ENCODE measurements at places on chromosomes 3 and 15. TPM values are rescaled to one million over a fixed set of nuclear protein-coding genes. Genes with fewer than 3 reads are reported as not detected.

The SIDT1 gene
- polyA plus RNA-seq = 2.8 TPM

- no peak for DNase-seq
These were observed 13.4 kb upstream of the LEKR1 start for GRCh38 chr3:156812521-156813335.

DNA sequence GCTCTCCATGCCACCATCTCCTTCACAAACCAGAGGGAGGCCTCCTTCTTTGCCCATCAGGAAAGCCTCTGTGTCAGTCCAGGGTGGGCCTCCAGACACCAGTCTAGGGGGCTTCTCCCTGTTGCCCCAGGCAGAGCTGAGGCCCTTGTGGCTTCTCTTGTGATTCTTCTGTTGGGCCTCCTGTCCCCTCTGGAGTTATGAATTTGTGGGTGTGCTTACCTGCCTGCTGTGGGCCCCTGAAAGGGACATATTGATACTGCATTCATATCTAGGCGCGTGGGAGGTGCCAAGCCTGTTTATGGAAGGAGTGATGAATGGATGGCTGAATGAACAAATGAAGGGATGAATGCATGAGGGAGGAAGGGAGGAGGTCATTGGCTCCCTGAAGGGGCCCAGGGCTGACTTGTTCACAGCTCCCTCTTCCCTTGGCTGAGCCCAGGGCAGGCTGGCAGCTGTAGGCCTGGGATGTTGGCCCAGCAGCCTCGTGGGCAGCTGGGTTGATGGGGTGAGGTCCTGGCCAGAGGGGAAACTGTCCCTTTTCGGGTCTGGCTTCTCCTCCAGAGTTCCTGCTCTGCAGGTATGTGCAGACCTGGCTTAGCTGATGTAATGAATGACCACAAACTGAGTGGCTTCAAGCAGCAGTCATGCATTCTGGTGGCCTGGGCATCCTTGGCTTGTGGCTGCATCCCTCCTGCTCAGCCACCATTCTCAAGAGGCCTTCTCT lies 195.4 kb downstream of the GOLGA6L6 start:
- DNase-seq = no peak

- no peak for DNase-seq
These were observed 14.5 kb downstream of the EXOG start for GRCh38 chr3:38510631-38511030.

DNA sequence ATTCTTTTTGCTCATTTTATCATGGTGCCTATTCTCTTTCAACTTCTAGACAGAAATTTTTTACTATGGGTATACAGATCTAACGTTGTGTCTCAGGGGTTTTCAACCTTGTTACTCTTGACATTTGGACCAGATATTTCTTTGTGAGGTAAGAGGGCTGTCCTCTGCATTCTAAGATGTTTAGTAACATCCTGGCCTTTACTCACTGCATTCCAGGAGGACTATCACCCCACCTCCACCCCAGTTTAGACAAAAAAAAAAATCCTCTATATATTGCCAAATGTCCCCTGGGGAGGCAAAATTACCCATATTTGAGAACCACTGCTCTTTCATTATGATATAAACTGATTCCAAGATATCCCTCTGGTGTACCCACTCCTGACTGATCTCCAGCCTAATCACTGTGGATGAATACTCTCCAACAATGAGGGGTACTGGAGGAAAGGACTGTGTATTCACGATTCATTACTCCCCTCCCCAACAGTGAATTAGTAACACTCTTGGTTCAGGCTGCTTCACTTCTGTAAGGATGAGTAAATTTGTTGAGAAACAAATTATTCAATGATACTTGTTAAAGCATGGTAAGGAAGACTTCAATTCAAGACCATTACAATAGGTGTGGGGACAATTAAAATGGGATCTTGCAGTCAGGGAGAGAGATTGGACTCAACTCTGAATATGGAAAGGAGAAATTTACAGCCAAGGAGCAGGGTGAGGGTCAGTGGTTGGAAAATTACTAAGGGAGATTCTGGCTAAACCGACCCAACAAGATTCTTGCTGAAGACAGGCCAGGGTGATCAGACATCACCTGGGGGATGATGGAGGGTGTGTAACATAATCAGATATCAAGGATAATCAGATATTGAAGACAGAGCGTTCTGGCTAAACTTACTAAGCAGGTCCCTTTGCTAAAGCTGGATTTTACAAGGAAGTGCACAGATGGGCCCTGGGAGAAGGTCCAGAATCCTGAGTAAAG lies 123.8 kb upstream of the DAZL start:
- DNase-seq = no peak

DNA sequence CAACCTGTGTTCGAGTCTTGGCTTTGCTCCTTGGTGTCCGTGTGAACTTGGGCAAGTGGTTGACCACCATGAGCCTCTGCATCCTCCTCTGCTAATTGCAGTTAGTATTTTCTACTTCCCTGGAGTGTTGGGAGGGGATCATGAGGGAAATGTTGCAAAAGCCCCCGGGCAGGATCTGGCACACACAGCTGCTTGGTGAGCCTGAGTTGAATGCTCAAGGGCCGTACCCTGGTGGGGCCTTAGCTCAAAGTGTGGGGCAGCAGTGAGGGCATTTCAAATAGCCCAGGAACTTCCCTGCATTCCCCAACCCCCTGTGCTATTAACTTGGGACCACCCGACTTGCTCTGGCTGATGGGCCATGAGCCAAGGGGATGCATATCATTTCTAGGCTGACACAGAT lies 94.9 kb upstream of the SLC6A11 start:
- DNase-seq = no peak

- no peak for DNase-seq
These were observed 12.4 kb downstream of the RTF1 start for GRCh38 chr15:41429003-41429890.

- DNase-seq = peak; percentile 73
These were observed 74.3 kb upstream of the VGLL4 start for GRCh38 chr3:11717768-11718636.

The CCDC80 gene
- 729 TPM for polyA plus RNA-seq

The LRRN1 gene
- 21.1 TPM for polyA plus RNA-seq

The RBMS3 gene
- polyA plus RNA-seq = 43.1 TPM

DNA sequence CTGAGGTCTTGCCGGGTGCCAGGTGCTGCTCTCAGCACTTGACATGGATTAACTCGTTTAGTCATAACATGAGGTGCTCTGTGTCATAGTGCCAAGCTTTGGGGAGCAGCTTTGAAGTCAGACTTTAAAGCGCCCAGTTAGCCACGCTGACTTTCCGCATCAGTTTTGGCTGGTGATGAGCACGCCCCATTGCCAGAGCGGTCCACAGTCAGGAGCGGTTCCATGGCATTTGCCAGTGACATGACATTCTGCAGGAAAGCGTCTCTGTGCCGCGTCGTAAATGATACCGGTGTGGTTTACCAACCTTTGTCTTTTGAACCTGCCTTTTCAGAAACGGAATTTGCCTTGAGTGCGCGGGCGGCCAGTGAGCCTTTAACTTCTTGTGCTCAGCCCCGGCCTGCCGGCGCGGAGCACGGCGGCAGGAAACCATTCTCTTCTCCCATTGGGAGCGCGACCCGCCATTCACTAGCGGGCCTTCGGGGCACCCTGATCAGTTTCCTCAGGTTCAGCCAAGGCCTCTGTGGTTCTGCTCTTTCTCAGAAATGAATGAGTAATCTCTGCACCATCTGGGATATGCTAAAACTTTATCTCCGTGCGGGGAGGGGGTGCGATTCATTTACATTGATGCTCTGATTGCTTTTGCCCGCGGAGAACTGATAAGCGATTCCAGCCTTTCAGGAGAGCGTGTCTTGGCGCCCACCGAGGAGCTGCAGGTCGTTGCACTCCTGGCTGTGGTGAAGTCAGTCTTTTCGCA lies 1.7 kb upstream of the SLC2A2 start:
- no peak for DNase-seq

The CX3CR1 gene
- polyA plus RNA-seq = 6.1 TPM

DNA sequence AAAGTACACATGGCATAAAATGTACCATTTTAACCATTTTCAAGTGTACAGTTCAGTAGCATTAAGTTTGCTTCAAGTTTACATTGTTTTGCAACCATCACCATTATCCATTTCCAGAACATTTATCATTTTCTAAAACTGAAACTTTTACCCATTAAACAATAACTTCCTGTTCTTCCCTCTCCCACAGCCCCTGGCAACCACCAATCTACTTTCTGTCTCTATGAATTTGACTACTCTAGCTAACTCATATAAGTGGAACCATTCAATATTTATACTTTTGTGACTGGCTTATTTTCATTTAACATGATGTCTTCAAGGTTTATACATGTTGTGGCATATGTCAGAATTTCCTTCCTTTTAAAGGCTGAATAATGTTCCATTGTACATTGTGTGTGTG lies 19.9 kb downstream of the TMEM62 start:
- no peak for DNase-seq

The IQCF2 gene
- polyA plus RNA-seq = not detected

DNA sequence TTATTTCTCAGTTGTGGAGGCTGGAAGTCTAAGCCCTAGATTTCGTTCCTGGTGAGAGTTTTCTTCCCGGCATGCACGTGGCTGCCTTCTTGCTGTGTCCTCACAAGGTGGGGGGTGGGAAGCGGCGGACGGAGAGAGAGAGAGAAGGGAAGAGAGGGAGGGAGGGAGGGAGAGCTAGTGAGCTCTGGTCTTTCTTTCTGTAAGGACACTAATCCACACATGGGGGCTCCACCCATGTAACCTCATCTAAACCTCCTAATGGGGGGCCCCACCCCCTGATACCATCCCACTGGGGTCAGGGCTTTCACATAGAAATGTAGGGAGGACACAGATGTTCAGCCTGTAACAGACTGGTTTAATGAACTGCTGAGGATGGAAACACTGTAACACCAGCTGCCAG lies 7.3 kb downstream of the FBLN2 start:
- DNase-seq = no peak

- no peak for DNase-seq
These were observed 53.1 kb upstream of the XCR1 start for GRCh38 chr3:46080124-46080968.

DNA sequence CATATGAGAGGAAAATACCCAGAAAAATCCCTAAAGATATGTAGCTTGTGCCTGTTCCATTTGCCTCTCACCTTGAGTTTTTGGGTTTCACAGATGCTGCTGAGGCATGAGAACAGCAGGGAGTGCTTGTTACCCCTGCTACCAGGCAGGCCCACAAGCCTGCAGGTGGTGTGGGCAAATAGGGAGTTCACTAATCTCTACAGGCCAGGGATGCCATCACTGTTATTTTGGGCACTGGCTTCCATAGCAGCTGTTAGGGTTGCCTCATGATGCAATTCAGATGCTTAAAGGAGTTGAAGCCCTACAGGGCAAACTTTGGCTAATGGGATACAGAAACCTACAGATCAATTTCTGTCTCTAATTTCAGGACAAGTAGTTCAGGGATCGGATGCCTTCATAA lies 873.5 kb downstream of the OTOL1 start:
- no peak for DNase-seq

The STRIT1 gene
- not detected for polyA plus RNA-seq

- no peak for DNase-seq
These were observed 260.4 kb downstream of the RPLP1 start for GRCh38 chr15:69712991-69713390.

DNA sequence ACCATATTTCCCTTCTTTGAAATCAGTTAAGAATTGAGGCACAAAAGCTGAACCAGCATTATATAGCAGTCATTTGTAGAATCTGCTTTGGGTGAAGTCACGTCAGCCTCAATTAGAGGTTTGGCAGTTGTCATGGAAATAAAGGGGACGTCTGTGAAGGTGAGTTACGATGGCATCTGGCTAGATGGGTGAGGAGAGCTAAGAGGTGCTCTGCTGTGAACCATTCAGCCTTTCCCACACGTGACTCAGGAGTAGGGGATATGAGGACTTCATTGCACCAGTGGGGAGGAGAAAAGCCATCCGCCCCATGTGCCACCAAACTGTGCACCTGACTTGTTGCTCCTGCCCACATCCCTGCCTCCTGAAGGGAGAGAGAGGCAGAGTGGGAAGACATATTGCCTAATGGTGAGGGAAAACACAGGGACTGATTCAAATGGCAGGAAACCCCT lies 2.8 kb upstream of the C15orf40 start:
- DNase-seq = no peak

The SEMA6D gene
- polyA plus RNA-seq = 43.9 TPM

GRCh38 chr3:127426444-127427153 lies 138.8 kb upstream of the PRR20G start:
- DNase-seq = peak; percentile 7

The PRRT3 gene
- polyA plus RNA-seq = 3.2 TPM
